ENCODE measurements at places on chromosomes 4 and X.

GRCh38 chr4:52876069-52876468, 14.0 kb downstream of the RASL11B start:
- no peak for DNase-seq

- no peak for DNase-seq
Observed at GRCh38 chr4:122658377-122658776, 37.5 kb upstream of the IL21 start.

DNA sequence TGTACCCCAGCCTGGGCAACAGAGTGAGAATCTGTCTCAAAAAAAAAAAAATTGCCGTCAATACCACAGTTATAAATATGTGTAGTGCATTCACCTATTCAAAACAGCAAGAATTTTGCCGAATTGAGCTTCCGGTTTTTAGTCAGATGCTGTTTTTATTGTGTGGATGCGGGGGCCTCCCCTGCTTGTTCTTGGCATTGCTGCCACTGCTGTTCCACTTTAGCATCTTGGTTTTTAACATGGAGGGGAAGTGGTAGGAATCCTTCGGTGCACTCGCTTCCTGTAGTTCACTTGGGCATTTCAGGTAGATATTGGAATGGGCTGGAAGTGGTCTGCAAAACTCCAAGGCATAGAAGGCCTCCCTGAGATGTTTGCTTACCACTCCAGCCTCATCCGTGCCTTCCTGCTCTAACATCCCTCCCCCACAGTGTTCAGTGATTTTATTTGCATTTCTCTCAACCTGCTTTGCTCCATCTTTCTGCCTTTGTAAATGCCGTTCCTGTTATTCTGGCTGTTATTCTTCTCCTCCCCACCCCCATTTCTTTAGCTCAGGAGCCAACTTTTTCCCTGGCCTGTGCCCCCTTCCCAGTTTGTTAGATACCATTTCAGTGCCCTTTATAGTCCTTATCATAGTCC, 25.5 kb downstream of the MOB1B start:
- DNase-seq: peak; percentile 24

- DNase-seq: no peak
Observed at GRCh38 chr4:41725254-41725653, 23.3 kb downstream of the PHOX2B start.

GRCh38 chr4:120829113-120829831, 93.3 kb downstream of the PRDM5 start:
- no peak for DNase-seq

GRCh38 chrX:101740642-101741041, 81.0 kb upstream of the ARMCX2 start:
- DNase-seq: no peak

GRCh38 chr4:156606554-156607477, 364.8 kb downstream of the PDGFC start:
- no peak for DNase-seq

DNA sequence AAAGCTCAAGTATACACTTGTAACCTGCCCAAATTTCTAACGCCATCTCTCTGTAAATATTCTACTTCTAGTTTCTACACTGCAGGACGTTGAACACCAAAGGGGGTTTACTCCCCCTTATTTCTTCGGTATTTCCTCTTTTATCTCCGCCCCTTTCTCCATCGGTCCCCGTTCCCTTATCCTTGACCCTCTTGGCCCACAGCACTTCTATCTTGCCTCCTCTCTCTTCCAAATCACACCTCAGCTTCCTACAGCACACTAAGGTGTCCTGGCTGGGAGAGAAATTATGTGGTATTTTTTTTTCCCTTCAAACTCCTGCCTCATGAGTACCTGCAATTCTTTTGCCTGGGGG, 715 bp downstream of the ZMAT1 start:
- DNase-seq: no peak

- no peak for DNase-seq
Observed at GRCh38 chr4:84378356-84378755, 120.7 kb downstream of the NKX6-1 start.

GRCh38 chr4:152936446-152937335, 568 bp downstream of the FHDC1 start:
- no peak for DNase-seq

DNA sequence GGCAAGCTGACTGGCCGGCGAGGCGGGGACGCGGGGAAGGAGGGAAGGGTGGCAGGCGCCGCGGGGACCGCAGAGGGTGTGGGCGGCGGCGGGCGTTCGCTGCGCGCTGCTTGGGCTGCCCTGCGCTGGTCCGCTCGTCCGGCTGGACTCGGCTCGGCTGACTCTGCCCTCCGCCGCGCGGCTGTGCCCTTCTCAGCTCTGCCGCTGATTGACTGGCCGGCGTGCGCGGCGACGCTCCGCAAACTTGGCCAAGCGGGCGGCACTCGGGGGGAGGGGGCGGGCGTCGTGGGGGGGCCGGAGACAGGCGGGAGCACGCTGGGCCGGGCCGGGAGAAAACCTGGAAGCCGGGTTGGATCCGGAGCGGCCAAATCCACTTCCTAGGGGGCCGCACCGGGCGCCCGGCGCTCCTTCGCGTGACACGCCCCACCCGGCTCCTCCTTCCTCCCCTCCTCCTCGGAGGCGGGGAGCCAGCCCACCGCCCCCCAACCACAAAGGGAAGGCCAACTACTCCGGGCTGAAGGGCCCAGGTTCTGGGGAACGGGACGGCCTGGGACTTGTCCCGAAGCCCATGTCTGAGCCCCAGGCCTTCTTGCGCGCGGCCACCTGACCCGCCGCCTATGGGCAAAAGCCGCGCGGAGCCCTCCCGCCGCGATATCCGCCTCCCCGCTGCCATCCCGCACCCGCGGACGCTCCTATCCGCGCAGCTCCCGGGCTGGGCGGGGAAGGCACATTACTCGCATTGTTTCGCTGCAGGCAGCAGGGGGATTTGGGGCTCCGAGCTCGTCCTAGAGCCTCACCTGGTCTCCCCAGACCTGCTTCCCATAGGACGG, at the start of gene GPC4:
Gene GPC4, minus strand, starts transcription at position 214 of the 830 bp plus-strand sequence. CDS start 524 bp downstream, outside the sequence.
- no peak for DNase-seq

GRCh38 chr4:7393601-7394575, 40.8 kb downstream of the PSAPL1 start:
- DNase-seq: no peak

- no peak for DNase-seq
Observed at GRCh38 chr4:48645225-48645794, 134.8 kb downstream of the FRYL start.

DNA sequence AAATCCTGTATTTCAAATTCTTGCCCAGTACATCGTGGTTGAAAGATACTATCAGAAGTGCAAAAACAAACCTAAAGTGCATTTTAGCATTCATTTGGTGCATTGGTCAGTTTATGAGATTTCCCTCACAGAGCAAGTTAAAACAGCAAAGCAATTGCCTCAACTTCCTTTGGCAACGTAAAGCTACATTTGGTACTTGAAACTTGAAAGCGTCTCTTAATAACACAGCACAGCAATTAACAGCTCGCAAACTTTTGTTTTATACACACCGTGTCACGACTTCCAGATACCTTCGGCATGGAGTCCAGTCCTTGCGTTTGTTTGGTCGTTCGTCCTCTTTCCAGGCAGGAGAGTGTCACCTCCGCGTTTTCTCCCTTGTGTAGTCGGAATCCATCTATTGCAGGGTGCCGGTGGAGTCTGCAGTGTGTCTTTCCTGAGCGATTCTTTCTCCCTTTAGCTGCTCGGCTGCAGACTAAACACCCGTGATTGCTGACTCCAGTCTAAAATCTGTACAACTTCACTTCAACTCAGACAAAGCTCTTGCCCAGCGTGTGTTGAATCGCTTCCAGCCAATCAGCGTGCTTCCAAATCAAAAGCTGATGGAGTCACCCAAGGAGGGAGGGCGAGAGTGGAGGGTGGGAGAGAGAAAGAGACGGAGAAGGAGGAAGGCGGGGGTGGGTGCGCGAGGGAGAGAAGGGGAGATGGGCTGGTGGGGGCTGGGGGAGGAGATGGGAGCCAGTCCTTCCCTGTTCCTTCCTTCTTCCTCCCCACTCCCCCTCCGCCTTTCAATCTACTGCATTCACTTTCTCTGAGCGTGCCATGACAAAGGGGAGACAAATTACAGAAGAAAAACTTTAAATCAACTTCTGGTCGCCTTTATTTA, at the start of gene PCDH18:
Gene PCDH18, minus strand, starts transcription at position 509 of the 883 bp plus-strand sequence. Its CDS starts 406 bp downstream, at position 103.
- DNase-seq: peak; percentile 6

DNA sequence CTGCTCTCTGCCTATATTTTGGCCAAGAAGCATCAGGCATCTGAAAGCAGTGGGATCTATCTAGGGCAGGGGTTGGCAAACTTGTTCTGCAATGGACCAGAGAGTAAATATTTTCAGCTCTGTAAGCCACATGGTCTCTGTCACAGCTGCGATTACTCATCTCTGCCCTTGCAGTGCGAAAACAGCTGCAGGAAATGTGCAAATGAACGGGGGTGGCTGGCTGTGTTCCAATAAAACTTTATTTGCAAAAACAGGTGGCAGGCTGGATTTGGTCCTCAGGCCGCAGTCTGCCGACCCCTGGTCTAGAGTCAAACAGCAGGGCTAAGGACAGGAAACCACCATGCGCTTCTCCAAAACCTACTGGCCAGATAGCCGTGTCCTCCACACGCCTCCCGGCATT, 48.6 kb downstream of the ACOX3 start:
- no peak for DNase-seq

- DNase-seq: no peak
Observed at GRCh38 chrX:19535476-19535875, 20.2 kb upstream of the MAP3K15 start.

DNA sequence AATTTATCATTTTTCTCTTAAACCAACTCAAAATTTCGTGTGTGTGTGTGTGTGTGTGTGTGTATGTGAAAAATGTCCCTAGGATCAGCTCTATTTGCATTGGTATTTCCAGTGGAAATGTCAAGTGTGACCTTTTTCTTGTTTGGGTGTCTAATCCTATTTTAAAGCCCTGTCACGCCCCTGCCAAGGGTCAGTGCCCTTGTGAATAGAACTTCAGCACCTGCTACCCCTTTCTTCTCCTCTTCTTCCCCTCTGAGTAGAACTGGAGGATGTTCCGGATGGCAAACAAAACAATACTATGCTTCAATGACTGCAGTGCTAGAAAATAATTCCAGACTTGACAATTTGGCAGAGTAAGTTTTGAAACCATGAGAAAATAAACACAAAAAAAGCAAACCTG, 67.3 kb downstream of the SPRY1 start:
- no peak for DNase-seq

DNA sequence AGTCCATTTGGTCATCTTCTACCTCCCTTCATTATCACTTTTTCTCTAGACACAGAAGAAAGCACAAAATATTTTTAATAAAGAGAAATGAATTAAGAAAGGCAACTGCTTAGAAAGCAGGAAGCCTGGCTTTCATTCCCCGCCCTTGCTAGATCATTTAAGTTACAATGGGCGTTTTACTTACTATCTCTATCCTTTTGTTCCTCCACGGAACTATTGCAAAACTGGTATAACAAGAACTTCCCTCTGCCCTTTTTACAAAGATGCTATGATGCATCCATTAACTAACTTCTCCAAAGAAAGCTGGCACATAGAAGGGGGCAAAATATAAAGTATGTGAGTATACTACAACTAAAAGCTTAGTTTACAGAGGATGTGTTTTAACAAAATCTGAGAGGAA, 434.5 kb upstream of the FTHL17 start:
- no peak for DNase-seq

GRCh38 chrX:27254656-27255055, 208.5 kb downstream of the PPP4R3C start:
- no peak for DNase-seq

GRCh38 chrX:40734971-40735324, 394 bp downstream of the MED14 start:
- DNase-seq: no peak

GRCh38 chrX:69022430-69022829, 142.8 kb downstream of the PJA1 start:
- DNase-seq: no peak

DNA sequence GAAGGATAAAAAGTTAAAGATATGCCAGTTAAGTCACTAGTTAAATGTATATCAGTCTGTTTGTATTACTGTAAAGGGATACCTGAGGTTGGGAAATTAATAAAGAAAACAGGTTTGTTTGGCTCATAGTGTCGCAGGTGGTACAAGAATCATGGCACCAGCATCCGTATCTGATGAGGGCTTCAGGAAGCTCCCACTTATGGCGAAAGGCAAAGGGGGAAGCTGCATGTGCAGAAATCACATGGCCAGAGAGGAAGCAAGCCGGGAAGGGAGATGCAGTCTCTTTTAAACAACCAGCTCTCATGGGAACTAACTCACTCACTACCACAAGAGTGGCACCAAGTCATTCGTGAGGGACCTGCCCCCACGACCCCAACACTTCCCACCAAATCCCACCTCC, 91.9 kb upstream of the SH3RF1 start:
- no peak for DNase-seq

DNA sequence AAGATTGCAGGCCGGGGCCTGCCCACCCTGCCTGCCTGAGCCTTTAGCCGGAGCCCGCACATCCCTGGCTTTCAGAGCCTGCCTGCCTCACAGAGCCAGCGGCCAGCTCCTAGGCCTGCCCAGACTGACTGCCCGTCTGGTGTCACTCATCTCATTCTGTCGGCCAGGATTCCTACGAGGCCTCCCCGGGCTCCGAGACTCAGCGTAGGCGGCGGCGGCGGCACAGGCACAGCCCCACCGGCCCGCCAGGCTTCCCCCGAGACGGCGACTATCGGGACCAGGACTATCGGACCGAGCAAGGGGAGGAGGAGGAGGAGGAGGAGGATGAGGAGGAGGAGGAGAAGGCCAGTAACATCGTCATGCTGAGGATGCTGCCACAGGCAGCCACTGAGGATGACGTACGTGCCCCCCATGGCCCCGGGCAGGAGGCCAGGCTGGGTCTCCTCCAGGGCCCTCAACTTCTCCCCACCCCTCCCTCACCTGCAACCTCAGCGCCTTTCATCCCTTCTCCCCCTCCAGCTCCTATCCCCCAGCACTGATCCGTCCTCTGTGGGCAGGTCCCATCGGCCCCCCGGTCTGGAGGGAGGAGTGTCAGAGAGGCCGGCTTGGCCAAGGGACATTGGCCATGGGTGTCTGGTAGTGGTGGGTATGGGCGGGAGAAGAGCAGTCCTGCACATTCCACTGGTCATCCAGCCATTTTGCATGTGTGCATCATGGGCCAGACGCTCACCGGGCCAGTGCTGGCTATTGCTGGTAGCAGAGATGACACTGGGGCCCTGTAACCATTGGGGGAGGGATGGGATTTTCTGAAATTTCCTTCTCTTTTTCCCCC, 22.6 kb upstream of the UBA1 start:
- DNase-seq: no peak

DNA sequence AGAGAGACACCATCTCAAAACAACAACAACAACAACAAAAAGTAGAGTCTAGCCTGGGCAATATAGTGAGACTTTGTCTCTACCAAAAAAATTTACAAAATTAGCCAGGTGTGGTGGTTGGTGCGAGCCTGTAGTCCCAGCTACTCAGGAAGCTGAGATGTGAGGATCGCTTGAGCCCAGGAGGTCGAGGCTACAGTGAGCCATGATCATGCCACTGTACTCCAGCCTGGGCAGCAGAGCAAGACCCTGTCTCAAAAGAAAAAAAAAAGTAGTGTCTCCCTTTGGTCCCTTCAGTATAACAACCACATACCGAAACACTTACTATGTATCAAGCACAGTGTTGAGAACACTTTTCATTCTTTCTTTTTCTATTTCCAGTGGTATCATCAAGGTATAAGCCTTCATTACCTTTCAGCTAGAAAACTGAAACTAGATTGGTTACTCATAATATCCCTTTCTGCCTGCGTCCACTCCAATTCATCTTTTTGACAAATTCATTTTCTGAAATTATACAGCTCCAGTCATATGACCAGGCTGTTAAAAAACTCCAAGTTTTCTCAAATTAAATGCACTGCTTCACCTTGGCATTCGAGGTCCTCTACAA, 54.1 kb downstream of the RPS6KA3 start:
- DNase-seq: no peak

GRCh38 chr4:99665983-99666382, 8.4 kb upstream of the C4orf54 start:
- no peak for DNase-seq

Data from central memory CD4-positive, alpha-beta T cell (primary cell).